Stimulated activated CD8-positive, alpha-beta memory T cell treated with anti-CD3 and anti-CD28 coated beads, Interleukin-2, amount 100 ng/mL, for 1 hour (primary cell): ENCODE measurements at places on chromosomes 7 and 10.

DNA sequence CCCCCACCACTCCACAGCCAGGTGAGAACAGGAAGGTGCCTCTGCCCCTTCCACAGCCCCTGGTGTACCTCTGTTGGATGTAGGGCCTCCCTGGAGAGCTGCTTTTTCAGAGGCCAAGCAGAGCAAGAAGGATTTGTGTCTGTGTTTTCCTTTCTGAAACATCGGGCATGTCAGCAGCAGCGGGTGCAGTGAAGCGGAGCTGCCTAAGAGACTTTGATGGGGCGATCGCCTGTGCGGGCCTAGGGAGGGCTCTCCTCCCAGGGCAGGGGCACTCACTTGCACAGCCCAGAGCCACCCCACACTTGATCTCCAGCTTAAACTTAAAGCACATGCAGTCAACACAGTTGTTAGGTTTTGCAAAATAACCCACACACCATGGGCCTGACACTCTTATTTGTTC, 324.7 kb downstream of the ACTR3B start:
- DNase-seq, result no peak

DNA sequence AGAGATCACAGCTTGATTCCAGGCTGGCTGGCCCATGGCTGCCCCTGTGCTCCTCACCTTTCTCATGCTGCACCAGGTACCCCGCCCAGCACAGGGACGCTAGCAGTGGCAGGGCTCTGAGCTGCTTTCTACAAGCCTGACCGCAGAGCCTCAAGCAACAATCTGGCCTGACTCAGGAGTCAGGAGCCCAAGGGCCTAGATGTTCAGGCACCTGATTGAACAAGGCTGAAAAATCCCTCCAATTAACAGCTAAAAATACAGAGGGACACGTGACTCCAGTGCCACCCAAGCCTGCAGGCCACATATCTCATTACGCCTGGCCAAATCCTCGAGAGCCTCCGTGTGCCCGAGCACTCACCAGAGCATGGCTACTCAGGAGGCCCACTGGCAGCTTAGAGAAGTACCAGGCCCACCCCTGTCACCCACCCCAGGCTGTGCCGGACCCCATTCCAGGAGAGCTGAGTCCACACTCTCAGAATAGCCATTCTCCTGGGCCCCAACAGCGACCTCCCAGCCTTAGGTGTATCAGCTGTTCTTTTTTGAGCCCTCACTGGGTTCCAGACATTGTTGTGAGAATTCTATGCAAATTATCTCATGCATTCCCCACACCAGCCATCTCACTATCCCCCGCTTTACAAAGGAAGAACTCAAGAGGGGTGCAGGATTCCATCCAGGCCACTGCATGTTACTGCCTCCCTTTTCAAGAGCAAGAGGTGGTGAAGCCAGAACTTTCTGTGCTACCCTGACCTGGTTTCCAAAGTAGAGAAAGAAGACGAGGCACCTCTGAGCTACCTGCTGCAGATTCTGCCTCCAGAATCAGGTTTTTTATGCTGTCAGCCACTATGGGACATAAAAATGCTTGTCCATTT, 98.3 kb downstream of the COL13A1 start:
- no peak for DNase-seq

DNA sequence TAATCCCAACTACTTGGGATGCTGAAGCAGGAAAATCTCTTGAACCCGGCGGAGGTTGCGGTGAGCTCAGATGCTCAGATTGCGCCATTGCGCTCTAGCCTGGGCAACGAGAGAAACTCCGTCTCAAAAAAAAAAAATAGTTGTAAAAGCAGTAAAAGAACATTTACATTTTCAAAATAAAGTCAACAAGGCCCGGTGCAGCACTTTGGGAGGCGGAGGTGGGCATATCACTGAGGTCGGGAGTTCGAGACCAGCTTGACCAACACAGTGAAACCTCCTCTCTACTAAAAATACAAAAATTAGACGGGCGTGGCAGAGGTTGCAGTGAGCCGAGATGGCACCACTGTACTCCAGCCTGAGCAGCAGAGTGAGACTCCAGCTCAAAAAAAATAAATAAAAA, 4.0 kb downstream of the CCAR1 start:
- DNase-seq, result no peak

DNA sequence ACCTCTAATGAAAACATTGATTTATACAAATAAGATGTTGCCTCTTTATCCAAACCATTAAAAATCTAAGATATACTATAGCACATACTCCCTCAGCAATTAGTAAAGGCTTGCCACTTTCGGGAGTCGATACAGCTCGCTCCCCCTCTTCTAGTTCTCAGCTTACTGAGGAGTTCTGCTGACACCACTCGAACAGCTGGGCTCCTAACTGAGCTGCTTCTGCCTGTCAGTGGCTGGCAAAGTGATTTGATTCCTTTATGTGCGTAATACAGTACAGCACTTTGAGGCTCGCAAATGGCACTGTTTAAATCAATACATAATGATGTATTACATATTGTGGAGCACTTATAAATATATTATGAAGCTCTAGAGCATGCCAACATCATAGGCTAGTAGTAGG, 241.8 kb downstream of the CREB5 start:
- DNase-seq, result no peak

GRCh38 chr7:21915140-21915539, 30.6 kb downstream of the CDCA7L start:
- no peak for DNase-seq

DNA sequence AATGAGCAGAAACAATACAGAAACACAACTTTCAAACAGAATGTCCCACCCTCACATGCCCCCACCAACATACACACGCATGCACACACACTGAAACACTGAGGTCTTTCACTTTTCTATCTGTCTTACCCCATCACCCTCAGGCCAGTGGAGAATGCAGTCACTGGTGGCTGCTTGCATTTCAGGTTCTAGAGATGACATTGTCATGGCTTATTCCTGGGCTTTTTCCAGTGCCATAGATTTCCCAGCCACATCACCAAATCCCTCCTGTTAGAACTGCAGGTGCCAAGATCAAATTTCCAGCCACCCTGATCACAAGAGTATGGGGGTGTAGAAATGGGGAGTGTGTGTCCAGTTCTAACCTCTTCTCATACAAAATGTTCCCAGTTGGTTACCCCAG, 68.4 kb downstream of the CACNA2D1 start:
- DNase-seq, result no peak

DNA sequence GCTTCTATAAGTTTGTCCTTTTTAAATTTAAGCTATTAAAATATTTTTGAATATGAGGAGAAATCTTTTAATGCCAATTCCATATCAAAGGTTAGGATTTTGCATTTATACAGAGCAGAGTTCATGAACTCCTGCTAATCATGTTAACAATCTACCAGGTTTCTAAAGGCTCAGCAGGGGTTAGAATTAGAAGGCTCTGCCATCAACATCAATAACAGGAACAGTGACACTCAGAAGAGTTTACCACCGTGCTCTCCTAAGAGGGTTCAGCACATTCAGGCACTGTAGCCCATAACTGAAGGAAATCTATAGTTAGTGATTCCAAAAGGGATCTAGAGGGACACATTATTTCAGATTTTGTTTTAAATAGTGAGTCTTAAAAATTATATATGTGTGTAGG, 100.1 kb downstream of the HOXA1 start:
- DNase-seq, result no peak

DNA sequence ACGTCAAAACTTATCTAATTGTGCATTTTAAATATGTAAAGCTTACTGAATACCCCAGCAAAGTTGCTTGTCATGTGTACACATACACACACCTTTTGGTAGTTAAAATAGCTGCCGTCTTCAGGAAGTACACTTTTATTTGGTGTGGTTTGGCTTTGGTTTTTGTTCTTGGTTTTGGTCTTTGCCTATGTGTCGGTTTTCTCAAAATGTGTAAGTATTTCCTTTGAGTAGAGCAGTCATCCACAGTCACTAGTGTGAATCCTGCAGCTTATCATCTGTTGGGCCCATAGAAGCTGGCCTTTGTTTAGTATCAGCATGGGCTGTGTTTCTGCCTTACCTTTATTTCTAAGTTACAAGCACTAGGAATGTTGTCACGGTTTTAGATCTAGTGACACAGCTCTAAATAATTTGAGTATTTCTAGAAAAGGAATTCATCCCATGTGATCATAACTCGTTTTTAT, 35.3 kb downstream of the NET1 start:
- DNase-seq, result no peak

DNA sequence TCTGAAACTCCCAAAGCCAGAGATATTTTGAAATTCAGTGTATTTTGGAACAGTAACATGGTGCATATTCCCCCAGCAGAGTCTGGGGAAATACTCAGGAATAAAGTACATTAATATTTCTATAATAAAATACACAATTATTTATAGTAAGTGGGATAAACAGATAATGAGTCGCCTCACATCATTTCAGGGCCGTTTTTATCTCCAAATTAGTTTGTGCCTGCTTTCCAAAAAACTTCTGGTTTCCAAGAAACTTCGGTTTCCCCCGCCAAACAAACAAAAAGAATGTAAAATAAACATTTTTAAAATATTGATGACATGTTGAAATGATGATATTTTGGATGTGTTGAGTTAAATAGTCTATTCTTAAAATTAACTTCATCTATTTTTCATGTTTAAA, 48.2 kb downstream of the AFAP1L2 start:
- DNase-seq, result no peak

GRCh38 chr10:100037758-100038315, 28.1 kb upstream of the DNMBP start:
- DNase-seq, result no peak

GRCh38 chr10:278707-279106, 143.5 kb downstream of the ZMYND11 start:
- DNase-seq, result no peak

GRCh38 chr10:73910764-73911552, at the start of gene PLAU:
Gene PLAU, plus strand, starts transcription at chr10:73911132. Its CDS starts 424 bp downstream, at chr10:73911556.
- no peak for DNase-seq

GRCh38 chr7:7177044-7177517, 5.3 kb upstream of the C1GALT1 start:
- DNase-seq, result no peak

DNA sequence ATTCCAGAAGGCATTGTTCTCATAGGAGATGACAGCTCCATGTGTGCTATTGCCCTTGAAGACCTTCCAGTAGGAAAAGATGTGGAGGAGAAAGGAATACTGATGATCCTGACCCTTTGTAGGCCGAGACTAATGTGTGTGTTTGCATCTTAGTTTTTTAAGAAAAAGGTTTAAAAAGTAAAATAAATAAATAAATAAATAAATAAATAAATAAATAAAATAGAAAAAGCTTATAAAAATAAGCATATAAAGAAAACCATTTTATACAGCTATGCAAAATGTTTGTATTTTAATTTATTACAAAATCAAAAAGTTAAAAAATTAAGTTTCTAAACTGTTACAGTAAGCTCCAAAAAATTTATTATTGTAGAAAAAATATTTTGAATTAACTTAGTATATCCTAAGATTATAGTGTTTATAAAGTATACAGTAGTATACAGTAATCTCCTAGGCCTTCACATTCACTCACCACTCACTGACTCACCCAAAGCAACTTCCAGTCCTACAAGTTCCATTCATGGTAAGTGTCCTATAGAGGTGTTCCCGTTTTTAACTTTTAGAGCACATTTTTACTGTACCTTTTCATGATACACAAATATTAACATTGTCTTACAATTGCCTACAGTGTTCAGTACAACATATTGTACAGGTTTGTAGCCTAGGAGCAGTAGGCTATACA, 435.2 kb upstream of the SEMA3A start:
- no peak for DNase-seq

DNA sequence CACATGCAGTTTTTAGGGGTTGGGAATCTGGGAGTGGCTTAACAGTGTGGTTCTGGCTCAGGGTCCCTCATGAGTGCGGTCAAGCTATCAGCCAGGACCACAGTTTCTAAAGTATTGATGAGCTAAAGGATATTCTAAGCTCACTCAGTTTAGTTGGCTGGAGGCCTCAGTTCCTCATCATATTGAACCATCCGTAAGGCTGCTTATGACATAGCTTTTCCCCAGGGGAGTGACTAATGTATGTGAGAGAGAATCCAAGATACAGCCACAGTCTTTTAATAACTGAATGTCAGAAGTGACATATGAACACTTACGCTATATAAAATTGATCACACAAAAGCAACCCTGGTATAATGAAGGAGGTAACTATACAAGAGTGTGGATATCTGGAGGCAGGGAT, 245.3 kb downstream of the POLR1F start:
- no peak for DNase-seq
